ENCODE measurements at places on chromosomes 1 and 21.
A peak's percentile ranks its signal among the peaks of the same experiment; 100 is the strongest.

GRCh38 chr1:114427612-114428011 lies 83.4 kb downstream of the TRIM33 start:
- DNase-seq = no peak

GRCh38 chr1:40662151-40662550 lies 3.3 kb downstream of the RIMS3 start:
- no peak for DNase-seq

DNA sequence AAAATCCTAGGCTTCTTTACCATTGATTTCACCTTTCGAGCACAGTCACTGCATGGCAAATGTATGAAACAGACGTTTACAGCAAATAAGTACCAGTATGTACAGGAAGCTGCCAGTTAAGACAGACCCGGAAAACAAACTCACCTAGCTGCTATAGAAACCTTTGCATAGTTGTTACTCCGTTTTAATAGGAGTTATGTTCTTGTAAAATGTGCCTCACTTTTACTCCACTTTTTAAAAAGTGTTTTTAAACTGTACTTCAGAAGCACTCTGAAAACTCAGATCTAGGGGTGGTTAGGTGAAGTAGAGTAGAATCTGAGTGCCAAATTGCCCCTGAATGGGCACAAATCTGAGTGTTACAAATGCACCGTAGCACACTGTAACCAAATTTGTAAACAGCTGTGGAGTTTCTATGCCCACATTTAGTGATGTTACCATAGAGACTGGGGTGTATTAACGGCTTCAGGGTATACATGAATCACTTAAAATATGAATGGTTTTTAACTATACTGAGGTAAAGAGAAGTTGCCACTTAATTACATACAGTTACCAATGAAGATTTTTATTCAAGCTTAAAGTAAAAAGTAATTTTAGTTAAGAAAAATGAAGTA lies 30.7 kb downstream of the CNIH4 start:
- peak; percentile 59 for DNase-seq

- peak; percentile 46 for DNase-seq
Measured at GRCh38 chr1:43836267-43836951, 97.2 kb upstream of the ARTN start.

DNA sequence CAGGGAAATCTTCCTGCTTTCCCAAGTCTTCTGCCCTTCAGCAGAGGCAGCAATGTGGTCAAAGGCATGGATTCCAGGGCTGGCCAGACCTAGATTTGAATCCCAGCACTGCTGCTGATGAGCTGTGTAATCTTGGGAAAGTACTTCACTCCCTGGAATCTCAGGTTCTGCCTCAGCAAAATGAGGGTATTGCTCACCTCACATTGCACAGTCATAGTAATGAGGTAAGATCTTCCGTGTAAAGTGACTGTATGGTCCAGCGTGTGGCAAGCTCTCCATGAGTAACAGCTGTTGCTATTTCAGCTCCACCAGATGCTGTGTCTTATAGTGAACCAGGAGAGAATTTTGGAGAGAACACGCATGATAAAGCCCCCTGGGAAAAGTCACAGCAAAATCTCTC lies 56.1 kb upstream of the F3 start:
- DNase-seq = no peak

DNA sequence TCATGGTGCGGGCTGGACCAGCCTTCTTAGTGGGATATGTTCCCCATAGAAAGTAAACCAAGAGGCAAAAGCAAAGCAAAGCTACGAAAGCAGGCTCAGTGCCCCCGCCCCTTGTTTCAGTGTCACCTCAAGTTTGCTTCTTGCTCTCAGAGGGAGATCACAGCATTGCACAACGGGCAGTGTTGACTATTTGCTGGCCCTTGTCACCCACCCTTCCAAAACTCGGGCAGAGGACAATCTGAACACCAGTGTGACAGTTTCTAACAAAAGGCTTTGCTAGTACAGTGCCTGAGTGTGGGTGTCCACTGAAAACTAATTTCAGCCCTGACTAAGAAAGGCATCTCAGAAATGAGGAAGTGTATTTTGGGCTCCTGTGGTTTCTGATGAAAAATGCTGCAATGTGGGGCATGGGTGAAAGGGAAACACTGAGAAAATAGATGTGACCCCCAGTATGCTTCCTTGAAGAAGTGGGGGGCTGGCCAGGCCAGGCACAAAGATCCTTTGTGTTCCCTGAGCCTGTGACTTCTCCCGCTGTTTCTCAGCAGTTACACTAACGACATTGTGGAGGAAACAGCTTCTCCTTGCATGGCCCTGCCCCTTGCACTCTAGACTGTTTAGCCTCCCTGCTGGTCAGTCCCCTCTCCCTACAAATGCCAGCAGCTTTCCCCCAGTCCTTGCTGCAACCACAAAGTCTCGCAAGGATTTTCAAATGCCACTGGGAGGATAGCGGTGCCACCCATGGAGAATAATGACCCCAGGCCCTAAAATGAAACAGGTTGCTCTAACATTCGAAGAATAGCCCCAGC lies 33.3 kb upstream of the KCNE1 start:
- DNase-seq = no peak

- no peak for DNase-seq
Measured at GRCh38 chr1:62964141-62964540, 180.2 kb downstream of the ATG4C start.

GRCh38 chr1:56502700-56503245 lies 76.6 kb downstream of the PLPP3 start:
- no peak for DNase-seq

- DNase-seq = no peak
Measured at GRCh38 chr1:229161740-229162139, 109.2 kb upstream of the RAB4A start.

GRCh38 chr1:197141575-197141974 lies 4.9 kb downstream of the ASPM start:
- no peak for DNase-seq

GRCh38 chr1:183103147-183103546 lies 79.9 kb downstream of the LAMC1 start:
- DNase-seq = no peak

GRCh38 chr1:221965252-221965651 lies 223.4 kb upstream of the DUSP10 start:
- no peak for DNase-seq

DNA sequence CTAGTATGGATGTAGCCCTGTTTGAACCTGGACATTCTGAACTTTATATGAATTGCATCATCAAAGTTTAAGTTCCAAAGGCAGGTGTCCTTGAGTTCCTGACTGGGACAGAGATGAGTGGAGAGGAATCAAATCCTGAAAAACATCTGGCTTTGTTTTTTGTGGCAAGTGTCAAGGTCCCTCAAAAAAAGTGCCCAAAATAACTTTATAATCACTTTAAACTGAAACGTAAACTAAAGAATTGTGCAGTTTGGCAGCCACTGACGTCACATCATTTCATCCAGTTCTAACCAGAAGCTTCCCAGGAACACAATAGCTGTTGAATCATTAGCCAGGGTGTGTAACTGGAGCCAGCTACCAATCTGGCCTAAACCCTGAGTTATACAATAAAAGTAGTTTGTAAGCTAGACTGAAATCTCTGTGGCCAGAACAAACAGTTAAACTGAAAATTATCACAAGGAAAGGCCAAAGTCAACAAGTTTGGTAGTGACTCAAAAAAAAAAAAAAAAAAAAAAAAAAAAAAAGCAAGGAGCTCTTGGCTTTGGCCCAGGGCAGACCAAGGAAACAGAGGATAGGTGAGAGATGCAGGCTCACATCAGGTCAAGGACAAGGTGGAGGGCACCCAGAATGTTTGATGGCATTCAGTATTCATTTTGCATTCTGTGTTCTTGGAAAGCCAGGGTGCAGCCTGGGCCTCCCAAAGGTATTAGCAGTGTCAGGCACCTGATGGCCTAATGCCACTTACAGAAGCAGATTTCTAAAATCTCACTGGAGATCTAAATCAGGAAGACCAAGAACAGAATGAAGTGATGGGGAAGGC lies 74.3 kb downstream of the TNFSF18 start:
- no peak for DNase-seq
